T-helper 9 cell (primary cell): ENCODE measurements at places on chromosomes 13 and 19.

DNA sequence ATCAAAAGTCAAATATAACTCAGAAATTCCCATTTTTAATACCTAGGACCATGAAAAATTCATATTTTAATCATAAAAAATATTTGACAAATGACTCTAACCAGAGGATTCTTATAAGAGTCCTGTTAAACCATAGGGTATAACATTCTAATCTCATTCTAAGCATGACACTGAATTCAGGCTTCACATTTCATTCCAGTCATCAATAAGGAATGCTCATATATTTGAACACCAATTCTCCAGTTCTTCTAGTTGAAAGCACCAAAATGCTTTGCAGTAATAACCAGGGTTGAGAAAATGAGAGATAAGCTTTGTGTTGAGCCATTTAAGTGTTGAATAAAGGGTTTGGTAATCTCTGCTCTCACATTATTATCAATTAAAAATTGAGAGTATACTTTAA lies 147.5 kb downstream of the VWA8 start:
- no peak for DNase-seq

DNA sequence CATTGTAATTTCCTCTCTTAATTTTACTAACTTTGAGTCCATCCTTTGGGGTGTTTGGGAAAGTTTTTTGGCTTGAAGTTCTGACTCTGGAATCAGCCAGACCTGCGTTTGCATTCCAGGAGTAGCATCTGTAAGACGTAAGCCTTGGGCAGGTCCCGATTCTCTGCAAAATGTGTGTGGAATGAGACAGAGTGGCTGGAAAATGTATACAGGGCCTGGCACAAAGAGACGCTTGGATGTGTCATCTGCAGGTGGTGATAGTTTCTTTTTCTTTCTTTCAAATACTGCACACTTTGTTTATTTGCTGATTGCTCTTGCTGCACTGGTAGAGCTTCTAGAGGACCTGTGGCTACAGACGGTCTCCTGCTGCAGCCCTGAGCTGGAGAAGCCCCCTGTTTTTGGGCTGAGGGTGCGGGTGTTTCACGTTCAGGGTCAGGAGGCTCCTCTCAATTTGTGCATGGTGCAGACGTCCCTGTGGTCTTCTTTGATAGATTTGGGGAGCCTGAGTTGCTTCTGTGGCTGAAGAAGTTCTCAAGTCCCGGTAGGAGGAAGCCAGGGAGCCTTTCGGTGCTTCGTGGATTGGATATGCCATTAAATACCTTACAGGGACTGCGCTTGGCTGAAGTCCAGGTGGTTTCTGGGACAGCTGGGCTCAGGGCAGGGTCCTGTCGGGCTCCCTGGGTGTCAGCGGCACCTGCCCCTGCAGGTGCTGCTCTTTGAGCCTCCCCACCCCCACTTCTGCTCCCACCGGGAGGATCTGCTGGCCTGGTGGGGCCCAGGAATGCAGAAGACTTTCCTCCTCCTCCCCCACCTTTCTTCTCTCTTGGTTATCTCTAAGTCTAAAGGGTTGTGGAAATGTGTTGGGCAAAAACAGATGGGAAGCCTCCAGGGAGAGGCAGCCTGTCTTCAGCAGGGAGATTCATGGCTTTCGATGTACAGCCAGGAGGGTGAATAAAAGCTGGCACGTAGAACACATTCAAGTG lies 44.0 kb upstream of the GAS6 start:
- DNase-seq, result no peak

GRCh38 chr13:24627946-24628345 lies 52.3 kb upstream of the ATP12A start:
- no peak for DNase-seq

DNA sequence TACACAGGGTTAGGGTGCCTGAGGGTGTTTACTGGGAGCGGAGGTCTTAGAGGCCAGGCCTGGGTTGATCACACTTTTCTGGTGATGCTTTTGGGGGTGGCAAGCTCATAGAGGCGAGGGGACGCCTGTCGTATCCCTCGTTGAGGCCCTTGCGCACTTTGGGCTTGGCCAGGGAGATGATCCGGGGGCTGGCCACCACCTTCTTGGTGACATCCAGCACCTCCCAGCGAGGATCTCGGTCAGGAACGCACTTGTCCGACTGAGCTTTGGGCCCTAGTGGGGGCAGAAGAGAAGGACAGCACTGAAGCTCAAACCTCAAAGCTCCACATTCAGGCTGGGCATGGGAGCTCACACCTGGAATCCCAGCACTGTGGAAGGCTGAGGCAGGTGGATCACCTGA lies 17.6 kb upstream of the MIER2 start:
- no peak for DNase-seq

GRCh38 chr19:31586282-31586681 lies 237.0 kb upstream of the TSHZ3 start:
- DNase-seq, result no peak

GRCh38 chr19:34490141-34490766 lies 8.7 kb downstream of the WTIP start:
- no peak for DNase-seq

DNA sequence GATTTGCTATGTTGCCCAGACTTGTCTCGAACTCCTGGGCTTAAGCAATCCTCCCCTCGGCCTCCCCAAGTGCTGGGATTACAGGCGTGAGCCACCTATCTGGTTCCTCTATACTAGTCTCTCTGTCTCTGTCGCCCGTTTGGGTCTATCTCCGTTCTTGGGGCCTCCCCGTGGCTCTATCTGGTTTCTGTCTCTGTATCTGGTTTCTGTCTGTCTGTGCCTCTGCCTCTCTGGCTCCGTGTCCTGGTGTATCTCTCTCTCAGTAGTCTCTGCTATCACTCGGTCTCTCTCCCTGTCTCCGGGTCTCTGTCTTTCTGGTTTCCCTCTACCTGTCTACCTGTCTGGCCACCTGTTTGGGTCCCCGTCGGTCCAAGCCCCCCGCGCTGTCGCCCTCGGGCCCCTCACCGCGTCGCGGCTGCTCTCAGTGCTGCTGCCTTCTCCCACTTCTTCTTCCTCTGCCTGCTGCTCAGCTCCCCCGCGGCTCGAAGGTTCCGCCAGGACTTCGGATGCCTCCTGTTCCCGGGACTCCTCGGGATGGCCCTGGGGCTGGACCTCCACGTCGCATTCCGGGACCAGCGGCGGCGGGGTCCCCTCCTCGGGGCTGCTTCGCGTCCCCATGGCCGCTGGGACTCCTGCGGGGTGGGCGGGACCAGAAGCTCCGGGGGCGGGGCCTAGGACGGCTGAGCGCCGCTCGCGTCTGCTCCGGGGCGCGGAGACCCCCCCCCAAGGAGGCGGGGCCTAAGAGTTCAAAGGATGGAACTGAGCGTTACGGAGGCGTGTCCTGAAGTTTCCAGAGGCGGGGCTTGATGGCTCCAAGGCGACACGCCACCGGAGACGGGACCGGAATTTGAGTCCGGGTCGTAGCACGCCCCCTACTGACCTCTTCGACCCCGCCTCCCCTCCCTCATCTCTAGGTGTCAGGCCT lies 783 bp downstream of the PHLDB3 start:
- DNase-seq, result peak; percentile 100
